ENCODE measurements at places on chromosomes 12 and 14. TPM values are rescaled to one million over a fixed set of nuclear protein-coding genes. Genes with fewer than 3 reads are reported as not detected.

DNA sequence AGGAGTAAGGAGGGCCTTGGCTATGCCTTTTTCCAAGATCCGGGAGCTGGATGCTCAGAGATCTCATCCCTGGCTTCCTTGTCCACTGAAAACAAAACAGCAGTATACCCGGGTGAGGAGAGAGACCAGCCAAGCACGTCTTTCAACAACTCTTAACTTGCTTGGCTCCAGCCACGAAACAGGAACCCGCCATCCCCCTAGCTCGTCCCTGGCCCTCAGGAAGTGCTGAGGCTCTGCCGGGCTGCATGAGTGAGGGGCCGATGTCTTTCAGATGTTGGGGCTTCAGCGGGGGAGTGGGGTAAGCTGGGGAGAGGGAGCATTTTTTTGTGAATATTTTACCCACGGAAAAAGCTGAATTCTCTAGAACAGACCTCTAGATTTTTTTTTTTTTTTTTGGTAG, 231.1 kb downstream of the CACNA1C start:
- no peak for DNase-seq

GRCh38 chr12:42977451-42978230, 388.1 kb upstream of the PRICKLE1 start:
- DNase-seq, result no peak

DNA sequence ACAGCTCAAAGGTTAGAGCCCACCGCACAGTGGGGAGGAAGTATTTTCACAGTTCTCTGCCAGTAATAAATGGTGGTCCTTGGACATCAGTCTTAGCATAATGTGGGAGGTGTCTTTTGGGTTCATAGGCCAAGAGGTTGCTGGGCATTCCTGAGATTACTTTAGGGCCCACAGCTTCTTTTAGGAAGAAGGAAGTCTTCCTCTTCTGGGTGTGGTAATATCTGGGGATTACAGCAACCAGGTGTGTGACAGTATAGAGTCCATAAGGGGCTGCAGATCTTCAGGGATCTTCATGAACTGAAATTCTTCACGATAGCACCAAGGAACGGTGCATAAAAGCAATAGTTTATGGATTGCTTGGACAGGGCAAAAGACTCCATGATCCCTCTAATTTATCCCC, 56.2 kb upstream of the PTGR2 start:
- DNase-seq, result no peak

- DNase-seq, result no peak
Observed at GRCh38 chr12:90995010-90995409, 9.8 kb downstream of the EPYC start.

- no peak for DNase-seq
Observed at GRCh38 chr14:76941946-76942805, 86.3 kb downstream of the IRF2BPL start.

GRCh38 chr12:31631023-31631724, 28.3 kb upstream of the ETFBKMT start:
- no peak for DNase-seq

GRCh38 chr14:104105822-104106470, 20.4 kb downstream of the ASPG start:
- no peak for DNase-seq

GRCh38 chr12:15528666-15529065, 206.4 kb downstream of the PTPRO start:
- no peak for DNase-seq

- no peak for DNase-seq
Observed at GRCh38 chr12:115885040-115885690, 392.3 kb downstream of the MED13L start.

- no peak for DNase-seq
Observed at GRCh38 chr14:34043627-34044372, 92.9 kb upstream of the EGLN3 start.

DNA sequence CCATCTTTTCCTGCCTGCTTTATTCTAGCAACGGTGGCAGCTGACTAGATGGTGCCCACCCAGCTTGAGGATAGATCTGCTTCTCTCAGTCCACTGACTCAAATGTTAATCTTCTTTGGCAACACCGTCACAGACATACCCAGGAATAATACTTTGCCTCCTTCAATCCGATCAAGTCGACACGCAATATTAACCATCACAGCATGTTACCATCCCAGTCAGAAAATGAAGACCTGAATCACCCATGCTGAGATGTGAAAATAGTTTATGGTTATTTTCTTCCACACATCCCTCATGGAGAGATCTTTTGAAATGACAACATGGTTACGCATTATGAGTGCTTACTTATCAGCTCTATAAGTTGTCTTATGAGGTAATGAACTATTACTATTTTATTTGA, 392.8 kb downstream of the SEC23A start:
- DNase-seq, result no peak

DNA sequence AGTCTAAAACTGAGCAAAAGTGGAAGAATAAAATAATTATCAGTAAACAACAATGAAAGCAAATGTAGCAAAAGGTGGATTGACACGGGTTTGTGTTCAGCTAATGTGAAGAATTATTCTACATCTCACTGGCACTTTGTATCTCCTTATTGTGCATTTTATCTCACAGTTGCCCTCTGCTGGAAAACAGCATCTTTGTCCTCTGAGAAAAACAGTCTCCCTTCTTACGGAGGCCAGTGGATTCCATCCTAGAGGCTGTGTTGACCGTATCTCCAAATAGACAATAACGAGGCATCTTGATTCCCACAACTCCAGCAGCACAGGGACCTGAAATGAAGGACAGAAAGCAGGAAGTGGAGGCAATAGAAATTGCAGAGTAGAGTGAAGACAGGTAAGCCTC, 51.3 kb upstream of the PLBD1 start:
- DNase-seq, result no peak

- DNase-seq, result no peak
Observed at GRCh38 chr14:63604626-63605025, 37.0 kb downstream of the WDR89 start.

AKAP3 gene
- total RNA-seq, result 0.20 TPM

RDH12 gene
- total RNA-seq, result not detected

SLC7A7 gene
- total RNA-seq, result 8.4 TPM
